ENCODE measurements at places on chromosomes 16 and 17. TPM values are rescaled to one million over a fixed set of nuclear protein-coding genes. Genes with fewer than 3 reads are reported as not detected.

Gene PIEZO1
- total RNA-seq = 164 TPM

Gene SMPD3
- 3.6 TPM for total RNA-seq

Gene KRT13
- total RNA-seq = 5.2 TPM

Gene RRAD
- total RNA-seq = 11.8 TPM

Gene TMEM132E
- total RNA-seq = 0.53 TPM

Gene CTRB2
- total RNA-seq = 0.44 TPM

Gene CNGB1
- 0.35 TPM for total RNA-seq

Gene CES3
- 2.5 TPM for total RNA-seq

Gene USP32
- total RNA-seq = 68.9 TPM

DNA sequence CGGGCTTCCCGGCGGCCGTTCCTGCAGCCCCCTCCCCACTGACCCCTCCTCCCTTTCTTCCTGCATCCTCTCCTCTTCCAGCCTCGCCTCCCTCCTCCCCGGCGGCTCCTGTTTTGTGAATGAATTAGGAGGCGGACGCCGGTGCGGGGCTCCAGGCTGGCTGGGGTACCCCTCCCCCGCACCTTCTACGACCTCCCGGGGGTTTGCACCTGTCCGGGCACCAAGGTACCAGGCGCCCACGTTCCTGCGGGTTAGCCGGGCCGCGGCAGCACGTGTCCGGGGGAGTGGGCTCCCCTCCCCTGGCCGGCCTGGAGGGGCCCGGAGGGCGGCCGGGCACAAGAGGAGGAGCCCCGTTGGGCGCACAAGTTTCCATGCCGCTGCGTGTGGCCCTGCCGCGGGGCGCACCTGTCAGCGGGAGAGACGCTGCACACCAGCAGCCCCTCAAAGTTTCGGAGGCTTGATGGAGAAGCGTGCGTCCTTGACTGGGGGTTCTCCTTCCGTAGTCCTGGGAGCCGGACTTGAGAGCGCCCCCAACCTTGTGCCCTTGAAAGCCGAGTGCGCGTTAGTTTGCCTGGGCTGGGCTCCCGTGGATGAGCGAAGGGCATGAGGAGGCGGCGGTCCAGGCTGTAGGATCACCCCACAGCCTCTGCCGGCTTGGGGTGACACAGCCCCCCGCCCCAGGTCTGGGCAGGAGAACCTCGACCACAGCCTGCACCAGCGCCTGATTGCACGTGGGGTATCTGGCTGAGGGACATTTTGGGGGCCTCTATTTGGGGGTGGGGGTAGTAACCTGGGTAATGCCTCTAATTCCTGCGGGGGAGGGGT lies 1.2 kb downstream of the HAS3 start:
- no peak for DNase-seq

GRCh38 chr16:57711-58110 lies 4.1 kb downstream of the SNRNP25 start:
- DNase-seq = peak; percentile 30

DNA sequence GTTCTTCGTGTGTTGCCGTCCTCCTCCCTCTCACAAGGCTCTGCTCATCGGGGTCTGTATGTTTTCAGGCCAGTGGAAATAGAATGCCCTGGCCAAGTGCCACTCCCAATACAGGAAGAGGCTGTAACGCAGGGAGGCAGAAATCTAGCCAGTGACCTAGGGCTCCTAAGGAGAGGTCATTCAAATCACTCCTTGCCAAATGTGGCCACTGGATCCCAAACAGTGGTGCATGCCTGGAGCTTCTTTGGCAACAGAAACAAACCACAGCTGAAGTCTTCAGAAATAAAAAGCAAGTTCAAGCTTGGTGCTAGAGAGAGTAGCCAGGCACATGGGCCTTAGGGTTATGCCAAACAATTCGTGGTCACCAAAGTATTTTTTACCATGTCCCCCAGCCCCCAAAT lies 66.1 kb downstream of the SMG6 start:
- DNase-seq = no peak

GRCh38 chr16:64352246-64352645 lies 769.6 kb downstream of the CDH11 start:
- DNase-seq = no peak

GRCh38 chr16:28193530-28194423 lies 18.0 kb downstream of the XPO6 start:
- DNase-seq = no peak

- DNase-seq = peak; percentile 90
Observed at GRCh38 chr16:88703486-88704309, 2.5 kb downstream of the RNF166 start.

DNA sequence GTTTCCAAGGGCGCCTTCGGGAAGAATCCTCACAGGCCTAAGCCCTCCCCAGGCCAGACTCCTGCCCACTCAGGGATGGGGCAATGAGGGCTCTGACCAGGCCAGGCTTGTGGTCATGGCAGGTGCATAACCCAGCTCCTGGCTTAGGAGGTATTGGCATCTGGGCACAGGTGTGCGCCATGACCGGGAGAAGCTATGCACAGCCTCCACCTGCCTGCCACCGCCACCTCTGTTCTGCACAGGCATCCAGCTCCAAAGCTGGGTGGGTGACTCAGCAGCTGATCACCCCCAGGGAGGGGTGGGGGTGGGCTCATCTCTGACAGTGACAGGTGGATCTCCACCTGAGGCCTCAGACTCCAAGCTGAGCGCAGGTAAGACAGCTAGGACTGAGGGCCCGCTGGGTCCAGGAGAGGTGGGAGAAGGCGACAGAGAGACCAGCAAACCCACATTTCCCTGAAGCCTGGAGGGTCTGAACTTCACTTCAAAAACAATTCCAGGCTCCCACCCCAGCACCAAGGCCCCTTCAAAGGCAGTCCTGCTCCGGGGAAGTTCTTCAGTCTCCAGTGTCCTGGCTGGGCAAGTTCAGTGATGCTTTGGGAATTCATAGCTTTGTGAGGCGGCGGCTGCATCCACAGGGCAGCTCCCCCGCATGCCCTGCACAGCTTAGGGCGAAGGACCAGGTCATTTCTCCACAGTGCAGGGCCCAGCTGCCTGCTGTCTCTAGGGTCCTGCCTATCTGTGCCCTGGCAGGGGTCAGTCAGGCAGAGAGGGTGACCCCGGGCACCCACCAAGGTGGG lies 121.6 kb upstream of the SMURF2 start:
- no peak for DNase-seq

GRCh38 chr17:82632451-82632850 lies 15.8 kb downstream of the WDR45B start:
- peak; percentile 29 for DNase-seq

GRCh38 chr17:81234506-81234855 lies 4.4 kb downstream of the TEPSIN start:
- DNase-seq = no peak

DNA sequence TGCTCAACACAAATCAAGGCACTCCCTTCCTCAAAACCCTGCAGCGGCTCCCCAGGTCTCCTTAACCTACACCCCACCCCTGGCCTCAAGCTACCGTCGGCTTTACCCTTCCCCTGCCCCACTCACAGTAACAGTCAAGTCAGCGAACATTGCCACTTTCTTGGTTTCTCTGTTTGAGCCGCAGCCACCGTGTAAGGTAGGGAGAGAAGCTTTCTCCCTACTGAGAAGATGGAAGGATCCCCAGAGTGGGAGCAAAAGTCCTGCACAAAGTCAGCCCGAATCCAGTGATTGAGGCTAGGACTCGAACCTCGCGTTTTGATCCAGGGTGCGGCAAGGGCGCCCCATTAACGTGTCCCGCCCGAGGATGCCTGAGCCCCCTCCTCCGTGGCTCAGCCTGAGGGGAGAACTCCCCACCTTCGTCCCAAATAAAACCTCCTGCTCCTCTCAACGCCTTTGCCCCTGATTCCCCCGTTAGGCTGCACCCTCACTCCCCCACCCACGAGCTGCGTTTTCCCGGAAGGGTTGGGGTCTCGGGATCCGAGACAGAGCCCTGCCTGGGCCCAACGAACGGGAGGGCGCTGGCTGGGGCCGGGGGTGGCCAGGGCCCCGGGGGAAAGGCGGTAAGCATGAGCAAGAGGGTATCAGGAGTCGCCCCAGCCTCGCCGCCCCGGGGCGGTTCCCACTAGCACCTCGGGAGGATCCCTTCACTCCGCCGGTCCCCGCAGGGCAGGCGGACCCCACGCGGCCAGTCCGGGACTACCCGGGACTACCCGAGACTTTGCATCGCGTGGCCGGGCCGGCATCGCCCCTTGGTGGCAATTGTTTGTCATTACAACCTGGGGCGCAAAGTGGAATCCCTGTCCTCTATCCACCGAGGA lies 9.9 kb upstream of the NAGS start:
- peak; percentile 80 for DNase-seq

DNA sequence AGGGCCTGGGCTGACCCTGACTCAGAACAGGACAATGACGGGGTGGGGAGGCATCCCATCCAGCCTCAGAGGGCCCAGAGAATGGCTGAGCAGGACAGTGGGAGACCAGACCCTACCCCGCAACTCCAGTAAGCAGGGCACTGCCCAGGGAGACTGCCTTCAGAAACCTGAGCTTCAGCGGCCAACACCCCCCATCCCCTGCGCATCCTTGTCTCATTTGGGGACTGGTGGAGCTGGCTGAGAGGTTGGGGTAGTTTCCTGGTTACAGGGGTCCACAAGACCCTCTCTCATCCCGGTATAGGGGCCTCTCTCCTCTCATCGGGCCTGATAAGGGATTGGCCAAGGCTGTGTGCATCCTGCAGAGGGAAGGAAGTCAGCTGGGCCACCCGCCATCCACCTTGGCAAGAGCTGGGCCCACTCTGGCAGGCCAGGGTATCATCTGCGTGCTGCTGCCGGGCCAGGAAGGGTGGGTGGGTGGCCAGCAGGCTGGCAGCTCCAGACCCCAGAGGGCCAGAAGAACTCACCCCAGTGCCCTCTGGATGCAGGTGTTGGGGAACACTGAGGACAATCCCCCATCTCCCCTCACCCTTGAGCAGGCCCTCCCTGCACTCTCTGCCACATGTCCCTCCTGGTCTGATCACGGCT lies 229.1 kb downstream of the KATNIP start:
- no peak for DNase-seq

DNA sequence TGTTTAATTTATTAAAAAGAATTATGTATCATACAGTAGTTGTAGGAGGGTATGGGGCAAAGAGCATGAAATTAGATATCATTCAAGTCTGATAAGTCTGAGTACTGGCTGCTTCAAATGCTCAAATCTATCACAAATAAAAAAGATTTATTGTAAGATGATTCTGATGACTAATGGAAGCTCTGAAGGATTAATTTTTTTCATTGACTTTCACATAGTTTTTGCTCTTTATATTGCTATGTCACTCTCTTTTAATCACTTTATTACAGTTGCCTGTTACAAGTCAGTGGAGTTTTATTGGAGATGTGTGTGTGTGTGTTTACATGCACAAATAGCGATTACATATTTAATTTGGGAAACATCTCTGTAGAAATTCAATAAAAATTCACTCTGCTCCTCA lies 15.0 kb downstream of the MAP2K4 start:
- DNase-seq = no peak

All from lower lobe of right lung (tissue), 2 donors.